ENCODE measurements at places on chromosomes 12 and 14. TPM values are rescaled to one million over a fixed set of nuclear protein-coding genes. Genes with fewer than 3 reads are reported as not detected.

NINJ2 gene
- not detected for total RNA-seq

DTX3 gene
- total RNA-seq: 18.1 TPM

AVPR1A gene
- total RNA-seq: not detected

CKAP4 gene
- 82.5 TPM for total RNA-seq

LRFN5 gene
- not detected for total RNA-seq

PNN gene
- 50.9 TPM for total RNA-seq

FLRT2 gene
- total RNA-seq: 3.3 TPM

KRT5 gene
- 0.25 TPM for total RNA-seq

SERPINA9 gene
- total RNA-seq: not detected

PLEKHD1 gene
- 0.03 TPM for total RNA-seq

IFI27L1 gene
- total RNA-seq: 14.6 TPM

POTEM gene
- not detected for total RNA-seq

CLEC9A gene
- not detected for total RNA-seq

RBP5 gene
- total RNA-seq: not detected

COL2A1 gene
- 0.02 TPM for total RNA-seq

ZBTB42 gene
- 3.5 TPM for total RNA-seq

GCH1 gene
- 3.5 TPM for total RNA-seq

TCL1B gene
- total RNA-seq: not detected

RAB2B gene
- 13.3 TPM for total RNA-seq

HIP1R gene
- 11.0 TPM for total RNA-seq

MAP3K9 gene
- total RNA-seq: 4.7 TPM

IL31 gene
- total RNA-seq: not detected

SPRYD4 gene
- total RNA-seq: 1.8 TPM

PRB2 gene
- total RNA-seq: not detected

SMOC1 gene
- 15.6 TPM for total RNA-seq

CMKLR1 gene
- total RNA-seq: not detected

TTC9 gene
- 1.8 TPM for total RNA-seq

SPIC gene
- not detected for total RNA-seq

GLIPR1L2 gene
- not detected for total RNA-seq
